ENCODE measurements at places on chromosomes 3 and 15. TPM values are rescaled to one million over a fixed set of nuclear protein-coding genes. Genes with fewer than 3 reads are reported as not detected.

DNA sequence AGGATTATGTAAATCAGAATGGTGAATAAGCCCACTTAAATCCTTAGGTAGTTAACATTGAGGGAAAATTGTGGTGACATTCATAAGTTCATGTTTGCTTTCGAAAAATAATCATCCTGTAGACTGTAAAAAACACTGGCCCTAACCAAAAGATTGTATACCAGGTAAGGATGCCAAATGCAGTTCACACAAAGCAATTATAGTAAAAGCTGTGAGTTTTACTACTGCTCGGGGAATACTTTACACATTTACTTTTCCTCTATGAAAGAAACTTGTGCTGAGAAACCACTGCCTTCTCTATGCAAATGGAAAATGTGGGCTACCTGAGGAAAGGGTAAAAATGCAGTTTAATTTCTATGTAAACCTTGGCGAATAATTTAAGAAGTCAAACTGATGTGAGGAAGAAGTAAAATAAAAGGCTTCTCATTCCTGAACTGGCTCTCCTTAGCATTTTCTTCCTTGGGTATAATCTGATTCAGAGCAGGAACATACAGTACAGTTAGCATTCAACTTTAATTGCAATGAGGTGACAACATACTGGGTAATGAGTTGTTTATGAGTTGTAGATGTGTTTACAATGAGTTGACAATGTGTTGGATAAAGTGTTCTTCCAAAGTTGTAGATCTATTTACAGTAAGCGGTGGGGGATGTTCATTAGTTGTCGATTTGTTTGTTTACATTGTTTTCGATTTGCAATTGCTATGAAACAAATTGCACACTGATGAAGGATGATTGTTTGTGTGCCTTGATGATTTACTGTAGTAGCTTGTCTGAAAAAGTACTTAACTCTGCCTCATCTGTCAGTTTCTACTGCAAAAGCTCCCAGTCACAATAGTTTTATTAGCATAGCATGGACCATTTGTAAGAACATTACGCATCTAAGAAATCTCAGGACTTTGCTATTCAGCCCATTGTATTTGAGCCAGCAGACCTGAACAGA is 453.0 kb upstream of the DPH6 start:
- DNase-seq = no peak

DNA sequence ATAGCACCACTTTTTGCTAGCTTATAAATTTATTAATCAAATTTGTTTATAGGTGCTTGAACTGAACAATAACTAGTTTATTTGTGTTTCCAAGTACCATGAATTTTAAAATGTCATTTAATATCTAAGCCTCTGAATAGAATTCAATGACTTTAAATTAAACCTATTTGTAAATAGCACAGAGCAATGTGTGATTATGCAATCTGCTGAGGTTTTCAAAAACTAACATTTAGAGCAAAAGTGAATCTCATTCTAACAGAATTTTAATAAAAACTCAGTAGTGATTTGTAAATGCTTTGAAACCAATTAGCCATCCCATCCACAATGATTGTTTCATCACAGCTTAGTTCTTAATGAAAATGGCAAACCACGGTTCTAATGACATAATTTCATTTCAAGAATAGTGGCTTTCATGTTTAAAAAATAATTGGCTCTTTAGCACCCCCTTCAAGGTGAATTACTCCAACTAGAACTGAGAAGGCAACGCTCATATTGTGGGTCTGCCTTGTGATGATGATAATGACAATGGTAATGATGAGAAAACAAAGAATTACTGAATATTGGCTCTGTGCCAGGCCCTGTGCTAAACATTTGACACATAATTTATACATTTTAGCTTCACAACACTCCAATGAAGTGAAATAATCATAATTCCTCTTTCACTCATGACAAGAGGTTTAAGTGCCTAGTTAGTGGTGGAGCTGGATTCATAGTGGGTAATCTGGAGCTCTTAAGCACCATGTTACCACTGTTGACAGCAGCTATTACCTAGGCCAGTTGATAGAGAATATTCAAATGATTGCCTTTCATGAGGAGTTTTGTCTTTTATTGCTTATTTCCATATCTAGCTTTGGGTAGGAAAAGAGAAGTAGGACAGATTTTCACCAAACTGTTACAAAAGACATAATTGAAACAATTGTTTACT is 145.7 kb downstream of the RBMS3 start:
- no peak for DNase-seq

DNA sequence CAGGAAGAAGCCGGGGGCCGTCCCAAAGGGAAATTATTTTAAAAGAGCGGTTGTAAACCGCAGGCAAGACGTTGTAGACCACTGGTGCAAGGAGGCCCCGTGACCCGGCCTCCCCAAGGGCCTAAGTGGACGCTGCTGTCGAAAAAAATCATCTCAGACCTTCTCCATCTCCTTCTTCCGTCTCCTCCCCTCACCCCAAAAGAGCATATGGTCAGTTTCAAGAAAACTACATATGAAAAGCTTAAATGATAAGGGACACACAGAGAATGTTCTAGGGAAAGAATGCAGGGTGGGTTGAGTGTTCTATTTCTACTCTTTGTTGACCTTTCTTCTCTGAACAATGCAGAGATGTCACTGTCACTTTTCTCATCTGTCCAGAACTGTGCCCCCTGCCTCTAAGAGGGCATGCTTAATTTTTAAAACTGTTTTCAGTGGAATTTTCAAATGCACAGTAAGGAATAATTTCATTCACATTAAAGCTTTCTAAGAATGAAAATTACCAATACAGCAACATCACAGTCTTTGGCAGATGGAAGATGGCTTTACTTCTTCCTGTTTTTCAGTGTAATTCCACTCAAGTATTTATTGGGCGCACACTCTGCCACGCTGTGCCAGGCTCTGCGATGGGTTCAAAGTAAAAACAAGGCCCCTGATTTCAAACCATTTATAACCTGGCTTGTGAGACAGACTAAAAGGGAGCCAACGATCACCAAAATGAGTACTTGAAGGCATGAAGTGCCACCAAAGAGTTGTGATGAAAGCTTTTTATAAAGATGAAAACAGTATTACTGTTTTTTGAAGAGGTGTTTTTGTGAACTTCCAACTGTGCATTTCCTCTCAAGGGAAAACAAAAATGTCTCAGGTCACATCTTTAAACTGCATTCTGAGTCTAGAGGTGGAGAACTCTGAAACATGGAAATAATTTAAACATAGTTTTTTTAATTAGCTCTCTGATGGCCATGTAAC is 891 bp upstream of the TOP2B start:
- DNase-seq = peak; percentile 12

DNA sequence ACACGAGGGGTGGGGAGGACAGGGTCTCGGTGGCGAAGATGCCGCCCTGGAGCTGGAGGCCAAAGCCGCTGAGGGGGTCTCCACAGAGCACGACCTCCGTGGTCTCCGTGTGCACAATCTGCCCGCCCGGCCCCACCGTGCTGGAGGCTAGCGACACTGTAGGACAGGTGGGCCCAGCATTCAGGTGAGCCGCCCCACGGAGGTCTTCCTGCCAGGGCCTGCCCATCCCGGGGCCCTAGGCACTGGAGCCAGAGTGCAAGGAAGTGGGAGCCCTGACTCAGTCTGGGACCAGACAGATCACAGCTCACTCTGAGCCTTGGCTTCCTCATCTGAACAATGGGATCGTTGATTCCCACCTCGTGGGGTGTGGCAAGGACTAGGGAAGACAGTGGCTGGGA is 25.8 kb downstream of the GRIP2 start:
- DNase-seq = no peak

GRCh38 chr15:29596266-29596665 is 226.0 kb downstream of the TJP1 start:
- DNase-seq = peak; percentile 48

DNA sequence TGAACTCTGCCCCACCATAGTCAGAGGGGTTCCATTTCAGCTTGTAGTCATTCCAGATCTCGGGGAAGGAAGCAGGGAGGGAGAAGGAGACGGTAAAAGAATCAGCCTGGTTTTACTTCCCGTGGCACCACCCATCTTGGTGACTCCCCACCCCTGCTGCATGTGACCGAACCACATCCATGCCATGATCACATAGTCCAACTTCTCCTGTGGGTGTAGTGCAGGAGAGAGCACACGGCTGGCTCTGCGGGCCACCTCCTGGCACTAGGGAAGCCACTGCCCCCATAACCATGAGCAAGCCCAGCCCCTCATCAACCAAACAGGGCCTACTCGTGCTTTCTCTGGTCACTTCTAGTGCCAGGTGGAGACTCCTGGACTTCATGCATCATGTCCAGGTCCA is 3.7 kb downstream of the CHRNA3 start:
- no peak for DNase-seq

DNA sequence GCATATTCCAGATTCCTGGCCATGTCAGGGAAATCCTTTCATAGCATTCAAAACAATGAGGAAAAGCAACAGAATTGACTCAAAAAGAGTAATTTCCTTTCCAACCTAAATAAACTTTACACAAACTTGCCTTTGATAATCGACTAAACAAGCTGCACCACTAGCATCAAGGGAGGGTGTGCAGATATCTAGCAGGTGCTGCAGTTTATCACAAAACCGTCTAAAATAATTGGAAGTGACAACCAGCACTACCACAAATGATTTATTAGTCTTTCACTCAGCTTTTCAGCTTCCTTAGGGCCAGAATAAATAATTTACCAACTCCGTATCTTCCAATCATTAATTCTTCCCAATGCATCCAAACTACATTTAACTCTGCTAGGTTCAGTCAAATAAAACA is 71.7 kb downstream of the TBC1D5 start:
- DNase-seq = no peak

DNA sequence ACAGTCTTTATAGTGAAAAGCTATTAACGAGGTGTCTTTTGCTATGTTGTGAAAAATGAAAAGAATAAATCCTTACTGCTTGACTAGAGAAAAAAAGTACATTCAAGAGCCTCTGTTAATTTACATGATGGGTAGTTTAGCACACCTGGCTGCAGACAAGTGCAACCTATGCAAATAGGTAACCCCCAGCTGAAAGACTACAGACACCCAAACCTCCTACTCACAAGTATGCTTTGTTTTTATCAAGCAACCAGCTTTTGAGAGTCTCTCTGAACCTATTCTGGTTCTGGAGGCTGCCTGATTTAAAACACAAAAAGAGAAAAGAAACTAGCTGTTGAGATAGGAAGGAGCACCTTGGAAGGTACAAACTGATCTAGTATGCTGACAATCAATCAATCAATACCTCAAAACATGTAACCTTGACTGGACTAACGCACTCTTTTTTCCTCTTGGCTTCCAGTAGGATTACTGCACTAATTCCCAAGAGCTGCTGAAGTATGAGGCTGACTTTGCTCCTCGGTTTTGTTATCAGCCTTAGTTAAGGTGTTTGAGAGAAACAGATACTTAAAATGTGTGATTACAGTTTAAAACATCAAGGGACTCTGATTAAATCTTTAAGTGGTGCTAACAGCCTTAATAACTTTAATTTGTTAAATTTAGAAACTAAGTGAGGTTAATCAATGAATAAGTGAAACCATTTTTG is 63.6 kb downstream of the OSBPL10 start:
- no peak for DNase-seq

DNA sequence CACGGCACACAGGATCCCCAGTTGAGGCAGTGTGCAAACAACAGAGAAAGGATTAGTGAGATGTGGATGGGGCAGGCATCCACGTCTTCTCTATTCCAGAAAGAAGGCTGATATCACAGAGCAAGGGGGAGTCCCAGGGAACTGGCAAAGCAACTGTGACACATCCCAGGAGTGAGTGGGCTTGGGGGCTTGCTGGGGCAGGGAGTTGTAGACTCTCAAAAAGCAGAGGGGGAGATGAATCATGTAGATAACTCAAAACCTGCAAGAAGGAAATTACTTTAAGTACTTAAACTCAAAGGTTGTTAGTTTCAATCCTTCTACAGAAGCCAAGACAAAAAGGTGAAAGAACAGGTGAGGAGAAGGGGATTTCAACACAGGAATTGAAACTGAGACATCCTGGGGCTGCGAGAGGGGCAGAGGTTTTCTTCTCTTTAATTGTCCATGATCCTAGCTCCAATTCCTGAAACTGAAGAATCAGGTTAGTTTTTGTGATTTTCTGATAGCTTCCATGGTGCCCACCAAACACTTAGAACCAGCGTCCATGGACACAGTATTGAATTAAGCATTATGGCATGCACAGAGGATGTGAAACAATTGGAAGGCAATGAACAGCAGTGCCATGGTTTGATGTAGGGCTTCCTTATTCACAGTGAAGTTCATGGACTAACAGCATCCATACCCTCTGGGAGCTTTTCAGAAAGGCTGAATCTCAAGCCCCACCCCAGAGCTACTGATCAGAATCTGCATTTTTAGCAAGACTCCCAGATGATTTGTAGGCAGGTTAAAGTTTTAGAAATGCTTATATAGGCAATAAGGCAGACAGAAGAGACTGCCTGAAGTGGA is 52.0 kb downstream of the CCR3 start:
- DNase-seq = no peak

GRCh38 chr3:53650424-53650823 is 156.0 kb downstream of the CACNA1D start:
- no peak for DNase-seq

- peak; percentile 63 for DNase-seq
These were observed 567.7 kb downstream of the NAALADL2 start for GRCh38 chr3:175426805-175427204.

DNA sequence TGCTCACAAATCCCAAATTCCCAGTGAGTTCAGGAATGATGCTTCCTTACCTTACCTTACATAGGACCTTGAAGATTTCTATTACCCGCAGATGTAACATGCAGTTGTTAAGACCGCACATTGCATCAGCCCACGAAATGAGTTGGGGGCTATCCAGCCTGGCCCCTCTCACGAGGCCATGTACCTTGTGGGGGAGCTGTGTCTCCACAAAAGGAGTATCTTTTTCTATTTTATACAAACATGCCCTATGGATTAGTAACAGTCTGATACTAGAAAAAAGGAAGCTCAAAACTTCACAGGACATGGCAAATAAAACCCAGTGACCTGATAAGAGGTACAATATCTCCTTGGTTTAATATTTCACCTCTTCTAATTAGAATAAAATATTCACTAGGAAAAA is 1086.8 kb upstream of the CFAP20DC start:
- DNase-seq = no peak

GRCh38 chr3:158085358-158085757 is 20.9 kb downstream of the SHOX2 start:
- no peak for DNase-seq

GRCh38 chr3:60755094-60755493 is 496.2 kb downstream of the FHIT start:
- no peak for DNase-seq

- DNase-seq = no peak
These were observed 3.5 kb downstream of the RFTN1 start for GRCh38 chr3:16509721-16510619.

PLCB2 gene
- 0.12 TPM for total RNA-seq

POTEB3 gene
- not detected for total RNA-seq

VPS8 gene
- 30.7 TPM for total RNA-seq

CCDC80 gene
- total RNA-seq = 328 TPM

IL16 gene
- total RNA-seq = not detected

Measured in HFFc6 (cell line).